AG04449 (cell line): ENCODE measurements at places on chromosomes 4 and X.

DNA sequence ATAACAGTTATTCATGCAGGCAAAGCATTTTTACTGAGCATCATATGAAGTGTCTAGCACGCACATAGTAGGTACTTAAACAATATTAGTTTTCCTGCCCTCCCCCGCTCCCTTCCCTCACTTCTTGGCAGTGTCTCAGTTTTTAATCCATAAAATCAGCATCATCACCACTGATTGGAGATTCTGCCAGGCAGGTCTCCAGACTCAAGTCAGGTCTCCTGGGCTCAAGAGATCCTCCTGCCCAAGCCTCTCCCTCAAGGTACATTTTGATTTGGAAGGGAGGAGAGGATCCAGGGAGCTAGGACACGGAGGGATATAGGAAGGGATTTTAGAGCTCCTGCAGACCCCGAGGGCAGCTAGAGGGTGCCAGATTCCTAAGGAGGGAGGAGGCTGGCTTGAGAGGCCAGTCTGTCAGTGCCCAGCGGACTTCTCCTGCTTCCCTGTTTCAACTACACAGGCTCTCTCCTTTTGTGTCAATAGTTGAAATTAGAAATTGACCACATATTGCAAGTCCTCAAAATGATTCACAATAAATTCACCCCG, 4.4 kb upstream of the FAT1 start:
- DNase-seq = no peak

- no peak for DNase-seq
Observed at GRCh38 chrX:23263892-23264291, 70.8 kb upstream of the PTCHD1 start.

GRCh38 chrX:97332963-97333362, 449.3 kb downstream of the RPA4 start:
- no peak for DNase-seq

DNA sequence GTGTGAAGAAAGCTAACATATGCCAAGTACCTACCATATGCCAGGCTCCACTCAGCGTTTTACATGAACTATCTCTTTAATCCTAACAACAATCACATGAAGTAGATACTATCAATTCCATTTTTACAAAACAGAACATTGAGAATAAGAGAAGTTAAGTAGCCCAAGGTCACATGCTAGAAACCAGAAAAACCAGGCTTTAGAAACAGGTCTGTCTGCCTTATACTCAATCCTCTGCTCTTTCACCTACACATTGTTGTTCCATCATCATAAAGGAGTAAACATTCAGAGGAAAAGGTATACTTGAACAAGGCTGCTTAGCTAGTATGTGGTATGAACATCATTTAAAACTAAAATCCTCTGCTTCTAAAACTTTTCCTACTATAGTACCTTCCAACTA, 42.1 kb downstream of the WDFY3 start:
- no peak for DNase-seq

DNA sequence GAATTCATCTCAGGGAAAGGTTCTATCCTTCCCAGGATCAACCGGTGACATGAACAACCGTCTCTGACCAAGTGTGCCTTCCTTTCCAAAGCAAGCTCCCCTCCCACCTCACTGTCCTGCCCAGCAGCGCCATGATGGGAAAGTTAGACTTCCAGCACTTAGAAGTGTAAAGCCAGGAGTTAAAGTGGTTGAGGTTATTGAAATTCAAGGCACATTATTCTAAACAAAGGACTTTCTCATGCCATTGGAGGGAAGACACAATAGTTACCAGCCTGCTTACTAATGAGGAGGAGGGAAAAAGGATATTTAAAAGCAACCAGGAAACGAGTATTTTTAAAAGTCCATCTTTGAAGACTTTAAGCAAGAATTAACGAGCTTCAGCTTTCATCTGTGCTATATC, 96.8 kb downstream of the NSUN7 start:
- DNase-seq = no peak

DNA sequence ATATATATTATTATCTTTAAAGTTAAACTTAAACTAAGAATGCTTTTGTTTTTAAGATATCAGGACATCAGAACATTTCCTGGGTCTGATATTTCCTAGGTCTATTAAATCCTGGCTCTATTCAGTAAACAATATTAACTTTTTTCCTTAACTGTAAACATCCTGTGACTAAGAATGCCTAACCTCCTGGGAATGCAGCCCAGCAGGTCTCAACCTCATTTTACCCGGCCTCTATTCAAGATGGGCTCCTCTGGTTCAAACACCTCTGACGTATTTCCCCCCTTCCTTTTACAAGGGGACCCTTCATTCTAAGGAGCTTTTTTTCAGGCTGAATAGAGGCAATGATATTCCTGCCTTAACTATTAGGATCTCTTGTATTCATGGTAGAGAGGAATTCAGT, 35.8 kb upstream of the DYNLT3 start:
- no peak for DNase-seq

DNA sequence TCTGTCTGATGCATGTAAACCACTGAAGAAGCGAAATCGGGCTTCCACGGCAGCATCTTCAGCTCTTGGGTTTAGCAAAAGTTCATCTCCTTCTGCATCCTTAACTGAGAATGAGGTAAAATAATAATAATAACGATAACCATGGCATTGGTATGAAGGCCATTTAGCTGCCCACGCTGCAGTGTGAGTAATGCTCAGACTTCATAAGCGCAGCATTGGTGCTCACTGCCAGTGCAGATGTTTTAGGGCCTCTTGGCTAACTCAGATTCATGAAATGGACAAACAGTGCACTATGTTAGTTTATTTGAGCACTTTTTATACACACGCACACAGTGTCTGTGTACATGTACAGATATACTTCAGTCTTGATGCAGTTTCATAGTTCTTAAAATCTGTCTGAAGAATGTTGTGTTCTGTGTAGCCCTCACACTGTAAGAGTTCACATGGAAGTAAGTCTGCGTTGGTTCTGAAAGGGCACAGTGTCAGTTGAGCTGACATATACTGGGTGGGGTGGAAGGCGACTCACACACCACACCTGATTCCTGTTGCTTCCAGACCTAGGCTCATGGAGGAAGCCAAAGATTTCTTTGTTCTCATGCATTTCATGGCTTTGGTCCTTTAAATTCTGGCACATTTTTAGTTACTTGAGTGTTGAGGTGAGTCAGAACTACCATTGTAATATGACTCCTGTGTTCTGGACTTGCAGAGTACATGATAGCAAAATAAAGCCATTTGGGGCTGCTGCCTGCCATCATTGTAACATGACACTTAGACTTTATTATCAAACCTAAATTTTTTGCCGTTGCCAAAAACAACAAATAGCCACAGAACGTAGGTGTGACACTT, 68.7 kb downstream of the NSD2 start:
- peak; percentile 68 for DNase-seq

GRCh38 chr4:8349664-8350236, 80.2 kb downstream of the HTRA3 start:
- DNase-seq = no peak

GRCh38 chrX:11239230-11239629, 54.0 kb upstream of the AMELX start:
- DNase-seq = peak; percentile 23

- no peak for DNase-seq
Observed at GRCh38 chr4:147707892-147708672, 23.8 kb upstream of the ARHGAP10 start.

DNA sequence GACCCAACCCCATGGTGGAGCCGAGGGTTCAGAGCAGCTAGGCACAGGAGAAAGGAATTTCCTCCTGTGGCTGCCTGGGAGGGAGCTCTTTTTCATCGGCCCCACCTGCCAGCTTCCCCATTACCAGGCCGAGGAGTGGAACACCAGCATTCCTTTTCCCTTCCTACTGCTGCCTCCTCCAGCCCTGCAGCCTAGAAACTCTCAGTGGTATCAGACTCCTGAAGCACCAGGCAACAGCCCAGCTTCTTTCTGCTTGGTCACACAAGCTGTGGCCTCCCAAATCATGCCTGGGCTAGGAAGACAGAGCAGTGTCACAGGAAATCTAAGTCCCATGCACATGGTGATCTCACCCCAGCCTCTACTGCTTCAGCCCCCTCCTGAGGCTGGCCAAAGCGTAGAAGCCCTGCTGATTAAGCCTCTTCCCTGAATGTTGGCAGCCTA, 30.1 kb downstream of the RTL5 start:
- DNase-seq = no peak

DNA sequence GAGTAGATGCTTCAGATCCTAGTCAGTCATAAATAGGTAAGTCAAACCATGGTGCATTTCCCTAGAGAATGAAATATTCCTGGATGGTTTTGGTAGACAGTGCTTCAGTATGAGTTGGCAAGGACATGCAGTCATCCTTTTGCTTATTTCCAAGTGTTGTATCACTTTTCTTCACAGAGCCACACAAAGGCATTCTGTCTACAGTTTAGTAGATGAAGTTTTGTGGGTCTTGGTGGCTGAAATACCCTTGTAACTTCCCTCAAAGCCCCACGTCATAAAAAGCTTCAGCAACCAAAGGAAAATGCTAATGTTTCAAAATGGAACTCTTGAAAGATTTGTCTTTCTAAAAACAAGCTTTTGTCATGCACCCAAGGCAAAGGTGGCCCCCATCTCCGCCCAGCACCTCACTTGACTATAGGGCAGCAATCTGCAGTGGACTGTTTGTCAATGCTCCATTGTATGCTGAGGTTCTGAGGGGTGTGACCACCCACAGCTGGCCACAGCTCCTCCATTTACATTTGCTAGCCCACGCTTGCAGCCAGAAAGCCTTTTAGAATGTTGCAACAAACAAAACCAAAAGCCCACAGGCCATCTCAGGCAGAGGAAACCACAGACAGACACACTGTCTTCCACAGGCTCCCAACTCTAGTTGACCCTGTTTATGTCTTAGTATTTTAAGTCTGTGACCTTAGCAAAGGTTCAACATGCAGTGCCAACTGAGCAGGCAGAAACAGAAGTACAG, 87.1 kb upstream of the FAM9C start:
- DNase-seq = no peak

GRCh38 chrX:31506360-31506759, 434.5 kb upstream of the FTHL17 start:
- DNase-seq = no peak

GRCh38 chrX:15747626-15748173, 9.6 kb downstream of the CA5B start:
- no peak for DNase-seq

DNA sequence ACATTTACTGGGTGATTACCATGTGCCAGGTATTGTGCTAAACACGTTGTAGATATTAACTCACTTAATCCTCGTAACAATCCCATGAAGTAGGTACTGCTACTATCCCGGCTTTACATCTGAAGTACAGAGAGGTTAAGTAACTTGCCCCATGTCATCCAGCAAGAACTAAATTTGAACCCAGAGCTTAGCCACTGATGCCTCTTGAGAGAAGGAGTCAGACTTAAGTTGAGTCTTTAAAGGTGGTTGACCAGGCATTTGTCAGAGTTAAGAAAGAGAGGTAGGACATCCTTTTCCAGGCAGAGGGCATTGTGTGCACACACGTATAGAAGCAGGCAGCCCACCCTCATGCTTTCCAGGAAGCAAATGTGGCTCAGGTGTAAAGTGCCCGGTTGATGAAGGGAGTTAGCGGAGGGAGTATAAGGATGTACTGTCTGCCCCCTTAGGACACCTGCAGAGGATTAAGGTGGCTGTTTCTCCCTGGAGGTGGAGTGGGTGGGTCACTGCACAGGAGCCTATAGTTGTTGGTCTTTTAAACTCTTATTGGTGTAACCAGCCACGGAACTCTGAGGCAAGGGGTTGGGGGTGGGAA, 335 bp upstream of the CD38 start:
- no peak for DNase-seq

- no peak for DNase-seq
Observed at GRCh38 chr4:36004204-36004851, 240.0 kb downstream of the ARAP2 start.

- no peak for DNase-seq
Observed at GRCh38 chrX:143648705-143649104, 12.8 kb upstream of the SLITRK4 start.

- DNase-seq = no peak
Observed at GRCh38 chr4:148561467-148561866, 119.3 kb upstream of the NR3C2 start.

GRCh38 chr4:64781737-64782326, 372.6 kb upstream of the TECRL start:
- no peak for DNase-seq

DNA sequence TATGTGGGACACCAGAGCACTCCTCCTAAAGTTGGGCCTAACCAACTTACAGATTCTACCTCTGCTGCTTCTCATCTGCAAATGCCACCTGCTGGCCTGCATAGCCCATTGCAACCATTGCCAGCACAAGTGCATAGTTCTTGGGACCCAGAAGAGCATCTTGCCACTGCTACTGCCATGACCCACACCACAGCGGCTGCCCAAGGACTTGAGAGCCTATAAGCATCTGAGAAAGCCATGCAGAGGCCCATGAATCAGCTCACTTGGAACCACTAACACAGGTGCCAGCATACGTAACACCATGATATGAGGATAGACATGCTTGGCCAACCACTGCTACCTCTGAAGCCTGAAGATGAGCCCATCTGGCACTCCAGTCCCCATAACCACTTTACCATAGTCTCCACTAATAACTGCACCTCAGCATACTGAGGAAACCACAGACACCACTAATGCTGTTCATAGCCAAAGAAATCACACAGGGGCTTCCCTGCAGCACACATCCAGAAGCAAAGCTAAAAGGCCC, 258.1 kb upstream of the AGTR2 start:
- DNase-seq = no peak

- no peak for DNase-seq
Observed at GRCh38 chrX:39442332-39442731, 641.1 kb downstream of the MID1IP1 start.

- no peak for DNase-seq
Observed at GRCh38 chr4:12879496-12879895, 604.6 kb downstream of the RAB28 start.

DNA sequence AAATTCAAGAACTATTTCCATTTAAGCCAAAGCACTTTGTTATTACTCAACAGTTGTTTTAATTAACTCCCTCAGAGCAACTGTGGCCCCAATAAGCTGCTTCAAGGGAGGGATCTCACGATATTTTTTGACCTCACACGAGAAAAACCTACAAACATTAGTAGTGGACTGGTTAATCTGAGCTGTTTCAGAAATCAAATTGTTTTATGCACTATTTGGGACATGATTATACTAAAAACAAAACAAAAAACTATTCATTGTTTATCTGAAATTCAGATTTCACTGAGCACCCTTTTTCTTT, 74.3 kb downstream of the DCHS2 start:
- no peak for DNase-seq

- DNase-seq = no peak
Observed at GRCh38 chr4:85724791-85725563, 250.0 kb downstream of the ARHGAP24 start.

DNA sequence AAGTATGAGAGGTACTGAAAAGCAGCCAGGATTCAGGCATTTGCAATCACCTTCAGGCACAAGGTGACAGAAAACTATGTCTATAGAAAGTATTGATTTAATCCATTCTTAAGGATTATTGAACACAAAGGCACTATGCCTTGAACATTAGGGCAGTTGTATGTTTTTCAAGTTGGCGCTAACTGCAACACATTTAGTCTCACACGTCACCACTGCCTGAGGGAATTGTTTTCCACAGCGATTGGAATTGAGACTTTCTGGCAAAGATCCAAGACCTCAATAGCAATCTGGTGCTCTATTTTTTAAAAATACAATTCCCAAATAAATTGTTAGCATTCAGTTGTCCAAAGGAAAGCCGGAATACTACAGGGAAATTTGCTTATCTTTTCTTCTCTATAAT, 52.7 kb upstream of the FTHL17 start:
- no peak for DNase-seq
